ENCODE measurements at places on chromosomes 1 and 21. TPM values are rescaled to one million over a fixed set of nuclear protein-coding genes. Genes with fewer than 3 reads are reported as not detected.

The AXDND1 gene
- 2.6 TPM for total RNA-seq

The CA14 gene
- total RNA-seq, result 2.4 TPM

The MFSD2A gene
- 3.3 TPM for total RNA-seq

The TXNIP gene
- 446 TPM for total RNA-seq

The MMP23B gene
- total RNA-seq, result 56.0 TPM

The TFAP2E gene
- 0.66 TPM for total RNA-seq

The SERPINC1 gene
- total RNA-seq, result 1.2 TPM

The CFHR4 gene
- total RNA-seq, result not detected

The ICOSLG gene
- total RNA-seq, result 8.6 TPM

The TRIM46 gene
- total RNA-seq, result 0.83 TPM

The DSCAM gene
- 0.09 TPM for total RNA-seq

The B3GALT5 gene
- total RNA-seq, result 48.7 TPM

DNA sequence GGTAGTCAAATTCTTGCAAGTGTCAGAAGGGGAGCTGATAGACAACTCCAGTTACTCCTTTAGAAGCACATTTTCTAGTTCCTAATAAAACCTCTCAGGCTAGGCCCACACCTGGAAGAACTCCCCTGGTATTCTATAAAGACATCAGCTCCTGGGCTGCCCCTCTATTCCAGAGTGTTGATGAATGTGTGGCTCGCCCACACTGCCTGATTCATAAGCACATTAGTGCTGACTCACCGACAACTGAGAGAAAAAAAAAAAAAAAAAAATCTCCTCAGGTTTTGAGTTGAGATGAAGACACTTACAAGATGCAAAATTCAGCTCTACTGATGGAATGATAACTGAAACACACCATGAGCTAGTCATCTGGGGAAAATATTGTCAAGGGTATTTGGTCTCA lies 188.1 kb downstream of the TNR start:
- no peak for DNase-seq

GRCh38 chr1:163029901-163030300 lies 39.3 kb upstream of the RGS4 start:
- DNase-seq, result no peak

GRCh38 chr1:162904023-162904422 lies 43.0 kb upstream of the CCDC190 start:
- DNase-seq, result no peak

GRCh38 chr1:95388031-95388430 lies 154.0 kb downstream of the RWDD3 start:
- no peak for DNase-seq

DNA sequence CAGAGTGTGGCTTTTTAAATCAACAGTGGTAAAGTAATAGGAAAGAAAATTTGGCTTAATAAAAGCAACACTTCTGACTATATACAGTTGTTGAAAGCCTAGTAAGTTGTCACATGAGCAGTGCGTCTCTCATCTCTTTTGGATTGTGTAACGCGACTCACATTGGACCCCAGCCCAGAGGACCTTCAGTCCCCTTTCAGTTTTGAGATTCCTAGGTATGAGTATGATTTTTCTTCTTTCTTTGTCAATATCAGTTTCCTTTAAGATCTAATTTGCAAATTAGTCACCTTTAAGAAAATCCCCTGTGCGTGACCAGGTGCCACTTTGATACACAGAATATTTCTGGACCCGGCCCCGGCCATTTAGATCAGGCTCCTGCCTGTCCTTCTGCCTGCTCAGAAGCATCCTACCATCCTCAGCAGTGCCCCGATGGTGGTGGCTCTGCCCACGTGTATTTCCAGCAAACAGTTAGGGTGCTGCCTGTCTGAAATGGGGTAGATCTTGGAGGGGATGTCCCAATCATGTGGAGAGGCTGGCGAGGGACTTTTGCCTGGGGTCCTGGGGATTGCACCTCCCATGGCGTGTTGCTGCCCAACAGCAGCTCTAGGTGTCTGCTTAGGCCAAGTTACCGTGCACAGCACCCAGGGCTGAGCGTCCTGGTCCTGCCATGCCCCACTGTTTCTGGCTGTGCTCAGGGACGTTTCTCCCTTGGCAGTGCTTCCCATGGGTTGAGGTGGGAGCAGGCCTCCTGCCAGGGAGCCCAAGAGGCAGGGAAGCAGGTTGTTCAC lies 21.1 kb downstream of the SNAP47 start:
- no peak for DNase-seq

DNA sequence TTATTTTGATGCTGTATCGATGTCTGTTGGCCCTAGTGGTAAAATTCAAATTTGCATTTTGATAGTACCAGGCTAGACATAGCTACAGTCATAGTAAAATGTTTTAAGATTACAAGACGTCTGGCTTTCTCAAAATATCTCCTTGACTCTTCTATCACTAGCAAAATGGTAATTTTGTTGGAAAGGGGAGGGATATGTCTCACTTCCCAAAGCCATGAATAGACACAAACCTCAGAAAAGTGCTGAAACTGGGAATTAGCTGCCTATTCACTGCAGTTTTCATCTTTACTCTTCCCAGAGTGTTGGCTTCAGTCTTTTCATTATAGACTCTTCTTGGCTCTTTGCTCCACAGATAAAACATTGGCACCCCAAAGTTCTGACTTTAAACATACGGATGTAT lies 1009.9 kb downstream of the ADGRL2 start:
- no peak for DNase-seq

GRCh38 chr1:23354245-23354644 lies 10.2 kb upstream of the HNRNPR start:
- DNase-seq, result no peak

DNA sequence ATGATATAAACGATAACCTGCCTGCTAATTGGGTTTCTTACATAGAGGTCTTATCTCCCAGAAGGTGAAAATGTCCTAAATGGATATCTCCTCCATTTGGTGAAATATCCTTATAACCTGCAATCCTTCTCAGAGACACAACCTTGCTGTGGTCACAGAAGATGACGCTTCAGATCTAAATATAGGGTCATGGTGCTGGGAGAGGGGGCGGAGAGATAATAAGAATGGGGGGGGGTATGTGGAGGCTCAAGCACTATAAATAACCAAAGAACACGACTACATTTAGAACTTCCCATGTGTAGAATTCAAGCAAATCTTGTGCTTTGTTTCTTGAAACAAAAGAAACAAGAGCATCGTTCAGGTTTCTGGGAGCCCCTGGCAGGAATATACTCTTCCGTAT lies 260.6 kb upstream of the ESRRG start:
- DNase-seq, result no peak

- DNase-seq, result no peak
Observed at GRCh38 chr1:92973203-92973897, 12.1 kb upstream of the DIPK1A start.

DNA sequence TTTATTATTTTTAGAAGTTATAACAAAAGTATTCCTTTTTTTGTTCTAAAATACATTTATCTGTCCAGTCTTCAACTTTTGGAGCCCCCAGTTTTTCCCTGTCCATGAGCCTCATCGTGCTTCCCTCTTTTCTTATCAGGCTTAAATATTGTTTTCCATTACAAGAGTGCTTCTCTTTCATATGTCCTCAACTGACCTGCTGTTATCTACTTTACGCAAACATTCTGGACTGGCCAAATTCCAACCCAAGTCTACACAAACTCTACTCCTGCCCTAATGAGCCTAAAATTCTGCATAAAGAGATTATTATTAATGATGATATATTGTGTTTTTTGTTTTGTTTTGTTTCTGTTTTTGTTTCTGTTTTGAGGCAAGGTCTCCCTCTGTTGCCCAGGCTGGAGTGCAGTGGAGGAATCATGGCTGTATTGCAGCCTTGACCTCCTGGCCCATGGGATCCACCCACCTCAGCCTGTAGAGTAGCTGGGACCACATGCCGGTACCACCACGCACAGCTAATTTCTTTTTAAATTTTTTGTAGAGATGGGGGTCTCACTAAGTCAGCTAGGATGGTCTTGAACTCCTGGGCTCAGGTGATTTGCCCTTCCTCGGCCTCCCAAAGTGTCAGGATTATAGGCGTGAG lies 318.8 kb upstream of the NEGR1 start:
- no peak for DNase-seq

- no peak for DNase-seq
Observed at GRCh38 chr1:15762546-15762945, 4.0 kb downstream of the FBLIM1 start.

- DNase-seq, result no peak
Observed at GRCh38 chr1:80047791-80048190, 1041.3 kb upstream of the ADGRL4 start.

GRCh38 chr1:227343206-227343605 lies 24.9 kb upstream of the CDC42BPA start:
- DNase-seq, result no peak

DNA sequence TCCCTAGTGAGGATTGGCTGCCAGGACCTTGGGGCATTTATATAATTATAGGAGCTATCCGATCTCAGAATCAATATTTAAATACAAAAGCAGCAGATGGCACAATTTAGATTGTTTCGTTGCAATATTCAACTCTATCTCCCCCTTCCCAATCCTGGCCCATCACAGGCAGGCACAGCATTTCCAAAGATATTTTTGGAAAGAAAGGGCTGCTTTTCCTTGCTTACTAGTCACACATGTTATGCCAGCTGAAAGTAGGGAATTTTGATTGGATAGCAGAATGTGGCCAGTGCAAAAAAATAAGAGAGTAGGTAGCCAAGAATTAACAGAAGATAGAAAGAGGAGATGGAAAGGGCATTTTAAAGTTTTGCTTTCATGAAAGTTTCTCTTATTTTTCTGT lies 37.9 kb downstream of the IL12RB2 start:
- DNase-seq, result no peak

- DNase-seq, result no peak
Observed at GRCh38 chr1:232630894-232631195, 912 bp upstream of the SIPA1L2 start.

- no peak for DNase-seq
Observed at GRCh38 chr1:115059316-115059715, 29.7 kb downstream of the TSHB start.

GRCh38 chr21:38680401-38680800 lies 125.3 kb upstream of the ETS2 start:
- no peak for DNase-seq

All from mucosa of gallbladder (tissue), 1 donor.